ENCODE measurements at places on chromosomes 3 and 15.

GRCh38 chr3:13727890-13728289 lies 152.0 kb downstream of the WNT7A start:
- DNase-seq, result no peak

DNA sequence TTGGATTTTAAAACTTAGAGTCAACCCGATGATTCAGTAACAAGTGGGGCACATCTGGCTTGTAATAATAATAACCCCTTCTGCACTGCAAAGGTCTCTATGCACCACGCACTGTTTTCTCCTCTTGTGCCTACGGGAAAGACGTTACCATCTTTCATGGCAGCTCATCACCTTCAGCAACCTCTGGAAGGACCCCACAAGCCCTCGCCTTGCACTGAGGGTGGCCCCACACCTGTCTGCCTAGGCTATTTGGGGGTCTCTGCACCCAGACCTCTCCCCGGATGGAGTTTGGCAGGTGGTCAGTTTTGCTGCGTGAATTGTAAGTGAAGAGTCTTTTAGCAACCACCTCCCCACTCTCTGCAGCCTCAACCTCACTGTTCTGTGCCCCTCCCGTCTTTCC lies 138.6 kb upstream of the MEF2A start:
- no peak for DNase-seq

DNA sequence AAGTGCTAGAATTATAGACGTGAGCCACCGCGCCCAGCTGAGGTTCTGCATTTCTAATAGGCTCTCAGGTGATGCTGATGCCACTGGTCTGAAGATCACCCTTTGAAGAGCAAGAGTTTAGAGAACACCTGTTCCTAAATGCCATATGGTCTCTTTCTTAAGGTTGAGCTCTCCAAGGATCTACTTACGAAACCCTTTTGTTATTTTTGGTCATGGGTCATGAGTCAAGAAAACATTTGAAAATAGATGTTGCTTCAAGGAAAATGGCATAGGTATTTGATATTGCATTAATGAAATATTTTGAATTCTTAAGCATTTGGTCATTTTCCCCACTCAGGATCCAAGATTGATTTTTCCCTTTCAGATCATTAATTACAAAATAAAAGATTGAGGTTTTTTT lies 74.7 kb upstream of the SOX2 start:
- DNase-seq, result no peak

GRCh38 chr15:55319537-55320237 lies 665 bp downstream of the PIGB start:
- DNase-seq, result no peak

All from NCI-H510A treated with DMSO at 0.1 percent for 48 hours (cell line).